Epithelial cell of esophagus (primary cell): ENCODE measurements at places on chromosomes 11 and 22.

DNA sequence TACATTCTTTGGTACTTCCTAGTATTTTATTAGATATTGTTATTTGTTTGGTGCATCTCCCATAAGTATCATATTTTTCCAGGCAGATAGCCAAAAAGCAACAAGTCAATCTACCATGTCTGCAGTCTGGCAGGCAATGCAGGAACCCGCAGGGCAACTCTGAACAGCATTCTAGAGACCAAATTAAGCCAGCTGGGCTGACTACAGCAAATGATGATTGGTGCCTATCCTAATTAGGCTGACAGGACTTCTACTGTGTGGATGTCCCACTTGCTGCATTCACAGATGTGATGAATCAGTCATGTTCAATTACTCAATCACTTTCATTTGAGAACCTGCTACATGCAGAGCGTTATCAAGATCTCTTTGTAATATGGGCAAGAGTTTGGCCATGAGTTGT is 40.3 kb upstream of the AMOTL1 start:
- DNase-seq: peak; percentile 44

- no peak for DNase-seq
These were observed 20.5 kb downstream of the UBE2L3 start for GRCh38 chr22:21587803-21588611.

DNA sequence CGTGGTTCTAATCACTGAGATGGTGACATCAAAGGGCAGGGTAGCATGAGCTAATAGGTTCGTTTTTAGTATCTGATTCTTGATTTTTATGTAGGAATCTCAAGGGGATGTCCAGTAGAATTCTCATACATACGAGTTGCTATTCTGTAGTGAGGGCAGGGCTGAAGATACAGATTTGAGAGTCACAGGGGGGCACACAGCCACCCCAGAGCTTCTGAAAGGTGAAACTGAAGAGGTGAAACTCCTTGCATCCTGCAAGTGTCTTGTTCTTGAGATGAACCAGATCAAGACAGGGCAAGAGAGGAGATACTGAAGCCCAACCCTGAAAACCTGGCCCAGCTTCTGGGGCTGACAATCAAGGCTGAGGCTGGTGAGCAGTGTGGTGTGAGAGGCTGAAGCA is 35.6 kb upstream of the TMEM123 start:
- no peak for DNase-seq

DNA sequence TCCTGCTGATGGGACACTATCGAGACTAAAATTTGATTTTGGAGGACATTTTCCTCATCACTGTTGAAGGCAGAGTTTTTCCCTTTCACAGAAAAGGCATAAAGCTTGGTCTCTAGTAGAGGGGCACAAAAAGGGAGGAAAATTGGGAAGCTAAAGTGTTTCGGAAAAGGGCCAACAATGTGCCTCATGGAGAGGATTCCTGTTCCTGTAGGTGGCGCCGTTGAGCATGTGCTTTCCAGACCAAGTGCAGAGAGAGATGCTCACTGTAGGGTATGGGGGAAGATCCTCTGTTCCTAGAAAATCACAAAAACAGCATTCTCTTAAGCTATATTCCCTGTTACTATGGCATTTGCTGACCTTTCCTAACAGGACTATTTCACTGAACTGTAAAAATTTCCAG is 18.4 kb upstream of the OR4C5 start:
- DNase-seq: no peak

DNA sequence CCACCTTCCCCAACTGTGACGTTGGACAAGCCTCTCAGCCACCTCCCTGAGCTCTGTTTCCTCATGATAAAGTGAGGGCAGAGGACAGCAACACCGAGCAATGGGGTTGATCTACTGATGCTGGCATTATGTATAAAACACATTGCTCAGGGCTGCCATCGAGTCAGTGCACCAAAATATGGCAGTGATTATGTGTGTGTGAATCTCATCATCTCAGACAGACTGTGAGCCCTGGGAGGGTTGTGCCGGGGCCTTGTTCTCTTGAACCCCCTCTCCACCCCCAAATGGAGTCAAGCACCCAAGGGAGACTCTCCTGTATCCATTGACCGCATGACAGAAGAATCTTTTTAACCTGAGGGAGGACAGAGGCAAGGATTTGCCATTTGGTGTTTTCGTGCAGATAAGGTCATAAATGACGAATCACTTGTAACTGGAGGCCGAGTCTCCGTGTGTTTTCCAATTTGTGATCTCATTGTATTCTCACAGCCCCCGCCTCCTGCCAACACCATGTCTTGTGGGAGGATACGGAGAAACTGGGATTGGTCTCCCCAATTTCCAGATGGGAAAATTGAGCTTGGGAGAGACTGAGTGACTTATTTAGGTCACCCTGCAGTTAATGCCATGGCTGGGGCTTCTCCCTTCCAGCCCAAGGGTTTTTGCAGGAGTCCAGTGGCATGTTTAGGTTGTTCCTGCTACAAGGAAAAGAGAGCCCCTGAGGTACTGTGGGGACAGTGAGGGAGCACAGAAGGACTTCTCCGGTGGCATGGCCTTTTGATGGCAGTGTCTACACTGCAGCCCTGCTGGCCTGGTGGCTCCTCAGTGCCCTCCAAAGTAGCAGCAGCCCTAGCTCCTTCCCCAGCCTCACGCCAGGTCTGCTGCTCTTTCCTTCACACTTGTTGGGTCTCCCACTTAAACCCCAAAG is 52.4 kb downstream of the CHRDL2 start:
- DNase-seq: no peak

DNA sequence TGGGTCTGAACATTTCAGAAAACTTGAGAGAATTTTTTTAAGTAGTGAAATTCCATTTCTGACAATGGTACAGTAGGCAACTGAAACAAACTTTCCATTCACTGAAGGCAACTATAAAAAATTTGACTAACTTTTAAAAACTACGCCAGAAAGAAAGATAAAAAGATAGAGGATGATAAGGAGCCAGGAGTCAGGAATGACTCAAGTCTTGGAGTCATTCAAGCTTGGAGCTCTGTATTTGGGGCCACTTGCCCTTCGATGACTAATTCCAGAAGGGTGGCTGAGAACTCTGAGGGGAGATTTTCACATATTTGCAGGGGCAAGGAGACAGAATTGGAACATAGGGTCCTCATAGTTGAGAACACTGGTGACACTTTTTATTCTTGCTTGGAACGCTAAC is 1083.2 kb upstream of the CNTN5 start:
- DNase-seq: no peak

DNA sequence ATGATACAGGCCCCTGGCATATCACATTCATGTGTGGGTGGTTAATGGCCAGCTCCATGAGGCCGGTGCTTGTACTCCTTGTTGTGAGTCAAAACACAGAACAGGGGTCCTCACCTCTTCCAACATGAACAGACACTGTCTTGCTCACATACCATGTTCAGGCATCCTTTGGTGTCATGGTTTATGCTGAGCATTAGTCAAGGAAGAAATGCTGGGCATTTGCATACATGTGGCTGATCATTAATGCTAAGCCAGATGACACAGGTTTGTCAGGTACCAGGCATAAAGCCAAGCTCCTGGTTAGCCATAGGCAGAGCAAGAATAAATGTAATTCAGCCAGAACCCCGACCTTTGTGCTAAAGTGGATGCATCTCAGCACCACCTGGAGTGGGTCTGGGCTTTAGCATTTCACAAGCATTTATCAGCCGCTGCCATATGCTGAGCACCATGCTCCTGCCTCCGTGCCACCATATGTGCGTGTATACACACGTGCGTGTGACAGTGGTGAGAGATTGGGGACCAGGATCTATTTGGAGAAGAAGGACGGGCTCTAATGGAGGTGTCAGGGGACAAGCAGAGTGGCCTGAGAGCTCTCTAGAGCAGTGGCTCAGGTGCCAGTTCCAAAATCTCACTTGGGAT is 55.0 kb downstream of the MICAL2 start:
- peak; percentile 60 for DNase-seq

DNA sequence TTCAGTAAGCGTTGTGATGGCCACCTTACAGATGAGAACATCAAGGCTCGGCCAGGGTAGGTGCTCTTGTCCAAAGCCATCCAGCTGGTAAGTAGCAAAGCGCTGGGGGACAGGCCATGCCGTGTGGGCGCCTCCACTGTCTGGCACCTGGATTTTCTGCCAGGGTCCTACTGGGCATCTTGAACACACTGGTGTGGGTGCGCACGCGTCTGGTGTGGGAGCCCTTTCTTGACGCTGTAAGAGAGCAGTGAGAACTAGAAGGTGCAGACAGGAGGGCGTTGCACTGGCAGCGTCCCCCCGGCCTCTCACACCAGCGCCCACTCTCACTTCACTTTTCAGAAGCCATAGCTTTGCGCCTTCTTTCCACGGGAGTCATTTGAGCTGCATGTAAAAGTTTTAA is 296.6 kb downstream of the TBC1D22A start:
- DNase-seq: no peak
